ENCODE measurements at places on chromosomes 11 and 22.
A peak's percentile ranks its signal among the peaks of the same experiment; 100 is the strongest.

- DNase-seq: no peak
Measured at GRCh38 chr11:40432358-40432757, 1027.1 kb downstream of the LRRC4C start.

DNA sequence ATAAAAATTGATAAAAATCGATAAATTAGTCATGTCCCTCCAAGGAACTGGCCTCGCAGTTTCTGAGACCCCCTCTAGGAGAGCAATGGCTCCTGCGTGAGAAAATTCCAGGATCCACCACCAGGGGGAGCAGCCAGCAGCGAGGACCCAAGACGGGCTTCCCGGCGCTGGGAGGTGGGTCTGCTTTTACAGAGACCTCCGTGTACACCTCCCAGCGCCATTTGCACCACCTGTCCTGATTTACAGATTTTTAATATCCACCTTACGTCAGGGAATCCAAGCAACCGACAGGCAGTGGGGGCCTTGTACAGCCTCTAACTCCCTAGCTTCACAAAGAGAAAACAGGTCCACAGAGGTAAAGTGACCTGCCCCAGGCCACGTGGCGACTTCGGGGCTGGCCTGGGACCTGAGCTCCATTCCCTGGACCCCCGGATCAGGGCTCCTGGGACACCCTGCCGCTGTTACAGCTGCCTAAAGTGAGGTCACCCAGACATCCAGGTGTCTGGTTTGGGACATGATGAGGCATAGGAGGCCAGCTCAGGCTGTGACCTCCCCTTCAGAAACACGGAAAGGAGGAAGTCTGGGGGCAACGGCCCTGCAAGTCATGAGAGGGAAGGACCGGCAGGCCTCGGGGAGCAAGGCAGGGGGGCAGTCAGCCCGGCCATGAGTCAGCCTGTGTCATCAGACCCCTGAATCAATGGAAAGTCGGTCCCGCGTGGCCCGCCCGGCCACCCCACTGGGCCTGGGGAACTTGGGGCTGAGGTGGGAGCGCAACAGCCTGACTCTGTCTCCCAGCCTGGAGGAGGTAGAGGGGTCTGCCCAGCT is 3.5 kb downstream of the OSM start:
- peak; percentile 80 for DNase-seq

- no peak for DNase-seq
Measured at GRCh38 chr11:73325036-73325981, 17.2 kb downstream of the ARHGEF17 start.

DNA sequence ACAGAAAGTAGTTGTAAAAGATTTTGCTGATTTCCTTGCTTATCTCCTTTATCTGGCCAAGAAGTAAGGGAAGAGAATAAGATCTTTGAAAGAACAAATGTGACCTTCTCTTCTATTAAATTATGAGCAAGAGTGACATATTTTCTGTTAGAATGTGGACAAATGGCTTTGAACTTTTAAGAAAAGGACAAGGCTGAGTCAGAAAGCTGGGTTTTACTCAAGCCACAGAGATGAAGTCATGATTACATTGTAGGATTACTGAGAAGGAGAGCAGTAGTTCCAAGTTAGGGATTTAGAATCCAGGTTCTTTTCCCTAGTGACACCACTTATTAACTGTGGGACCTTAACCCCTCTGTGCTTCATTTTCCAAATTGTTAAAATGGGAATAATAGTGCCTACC is 13.5 kb downstream of the CCDC90B start:
- DNase-seq: no peak

- DNase-seq: no peak
Measured at GRCh38 chr11:66437979-66438503, 607 bp downstream of the MRPL11 start.

DNA sequence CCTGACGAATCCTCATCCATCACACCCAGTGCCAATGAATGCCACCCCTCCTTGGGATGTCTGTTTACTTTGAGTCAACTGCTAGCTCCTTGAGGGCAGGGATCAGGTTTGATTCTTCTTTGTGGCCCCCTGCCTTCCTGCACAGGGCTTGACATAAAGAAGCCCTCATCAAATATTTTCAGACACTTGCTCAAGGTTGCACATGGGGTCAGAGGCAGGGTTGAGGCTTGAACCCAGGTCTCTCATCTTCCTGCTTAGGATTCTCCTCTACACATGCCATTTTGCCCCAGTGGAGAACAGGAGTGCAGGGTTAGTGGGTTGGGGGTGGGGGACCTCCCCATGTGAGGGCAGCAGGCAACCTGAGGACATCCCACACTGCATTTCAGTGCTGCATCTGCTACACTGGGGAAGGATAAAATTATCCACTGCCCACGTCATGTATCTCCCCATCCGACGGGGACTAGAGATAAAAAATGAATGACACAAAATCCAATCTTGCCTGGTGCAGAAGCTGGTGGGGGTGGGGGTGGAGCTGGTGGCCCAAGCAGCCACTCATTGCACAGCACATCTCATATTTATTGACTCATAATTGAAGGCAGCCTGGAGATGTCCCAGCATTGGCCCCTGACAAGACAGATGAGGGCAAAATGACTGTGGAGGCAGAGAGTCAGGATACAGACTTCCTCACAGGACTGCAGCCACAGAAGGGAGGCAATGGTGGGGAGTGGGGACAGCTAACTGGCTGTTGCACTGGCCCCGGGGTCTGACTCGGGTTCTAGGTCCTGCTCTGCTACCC is 41.3 kb downstream of the NEU3 start:
- no peak for DNase-seq

GRCh38 chr22:24822471-24822870 is 16.5 kb downstream of the SGSM1 start:
- DNase-seq: no peak

GRCh38 chr11:66168289-66168688 is 98.2 kb downstream of the PACS1 start:
- DNase-seq: no peak

DNA sequence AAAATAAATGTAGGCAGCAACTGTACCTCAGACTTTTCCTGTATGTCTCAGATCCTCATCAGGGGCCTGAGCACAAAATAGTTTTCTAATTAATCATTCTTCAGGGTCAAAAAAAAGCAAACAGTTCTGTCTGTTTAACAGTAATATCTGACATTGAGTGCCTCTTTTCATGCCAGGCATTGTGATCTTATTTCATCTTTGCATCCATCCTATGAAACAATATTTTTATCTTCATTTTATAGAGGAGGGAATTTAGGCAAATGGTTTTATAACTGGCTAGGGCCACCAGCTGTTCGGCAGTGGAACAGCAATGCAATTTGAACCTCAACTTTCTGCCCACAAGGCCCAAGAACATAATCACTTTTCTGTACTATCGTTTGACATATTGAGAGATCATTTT is 145.6 kb downstream of the WNT7B start:
- DNase-seq: no peak

DNA sequence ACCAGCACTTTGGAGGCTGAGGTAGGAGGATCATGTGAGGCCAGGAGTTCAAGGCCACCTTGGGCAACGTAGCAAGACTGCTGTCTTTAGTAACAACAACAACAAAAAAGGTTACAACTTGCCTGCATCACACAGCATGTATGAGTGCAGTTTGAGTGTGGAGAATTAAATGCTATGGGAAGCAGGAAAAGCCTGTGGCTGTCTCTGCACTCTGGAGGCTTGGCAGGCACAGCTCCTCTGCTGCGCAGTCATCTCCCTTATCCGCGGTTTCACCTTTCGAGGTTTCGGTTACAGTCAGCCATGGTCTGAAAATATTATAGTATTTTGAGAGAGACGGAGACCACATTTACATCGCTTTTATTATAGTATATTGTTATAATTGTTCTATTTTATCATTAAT is 2.9 kb downstream of the MICAL2 start:
- no peak for DNase-seq

DNA sequence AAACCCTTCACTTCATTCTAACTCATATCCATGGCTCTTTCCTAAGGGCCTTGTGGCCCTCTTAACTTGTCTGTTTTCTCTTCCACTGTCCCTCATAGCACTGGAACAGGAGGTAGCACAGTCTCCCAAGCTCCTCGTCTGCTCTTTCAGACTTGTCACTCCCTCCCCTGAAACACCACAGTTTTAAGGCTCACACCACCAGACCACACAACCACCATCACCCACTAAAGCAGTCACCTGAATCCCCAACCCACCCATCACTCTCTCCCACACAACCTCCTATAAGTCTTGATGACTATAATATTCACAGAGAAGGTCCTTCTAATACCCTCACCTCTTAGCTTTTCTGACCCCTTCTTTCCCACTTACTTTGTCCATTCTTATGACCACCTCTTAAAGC is 11.1 kb upstream of the VWCE start:
- DNase-seq: no peak

DNA sequence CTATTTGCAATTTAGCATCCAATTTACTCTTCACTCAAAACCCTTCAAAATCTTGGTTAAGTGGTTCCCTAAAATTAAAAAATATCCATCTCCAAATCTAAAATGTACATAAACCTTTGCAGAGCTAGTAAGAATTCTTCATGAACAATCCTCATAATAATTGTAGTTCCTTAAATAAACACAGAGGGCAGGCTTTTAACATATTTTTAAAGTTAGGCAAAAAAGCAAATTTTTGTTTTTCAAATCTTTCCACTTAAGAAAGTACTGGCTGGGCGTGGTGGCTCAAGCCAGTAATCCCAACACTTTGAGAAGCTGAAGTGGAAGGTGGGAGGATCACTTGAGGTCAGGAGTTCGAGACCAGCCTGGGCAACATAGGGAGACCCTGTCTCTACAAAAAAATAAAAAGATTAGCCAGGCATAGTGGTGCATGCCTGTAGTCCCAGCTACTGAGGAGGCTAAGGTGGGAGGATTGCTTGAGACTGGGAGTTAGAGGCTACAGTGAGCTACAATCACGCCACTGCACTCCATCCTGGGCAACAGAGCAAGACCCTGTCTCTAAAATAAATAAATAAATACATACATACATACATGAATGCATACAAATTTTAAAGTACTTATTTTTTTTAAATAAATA is 25.1 kb upstream of the PLAAT3 start:
- DNase-seq: no peak

DNA sequence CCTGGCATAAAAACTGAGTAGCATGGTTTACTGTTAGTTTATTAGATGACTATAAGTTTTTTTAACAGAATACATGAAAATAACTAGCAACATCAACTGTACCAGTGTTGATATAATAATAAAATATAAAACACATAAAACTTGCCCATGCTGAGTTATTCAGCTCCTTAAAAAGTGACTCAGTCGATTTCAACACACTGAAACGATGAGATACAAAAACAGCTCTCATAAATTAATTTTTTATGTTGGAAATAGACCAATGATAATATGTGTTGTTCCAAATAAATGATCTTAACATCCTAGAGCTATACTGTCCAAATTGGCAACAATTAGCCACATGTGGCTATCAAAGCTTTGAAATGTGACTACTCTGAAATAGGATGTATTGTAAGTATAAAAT is 15.9 kb downstream of the PDGFD start:
- DNase-seq: no peak

DNA sequence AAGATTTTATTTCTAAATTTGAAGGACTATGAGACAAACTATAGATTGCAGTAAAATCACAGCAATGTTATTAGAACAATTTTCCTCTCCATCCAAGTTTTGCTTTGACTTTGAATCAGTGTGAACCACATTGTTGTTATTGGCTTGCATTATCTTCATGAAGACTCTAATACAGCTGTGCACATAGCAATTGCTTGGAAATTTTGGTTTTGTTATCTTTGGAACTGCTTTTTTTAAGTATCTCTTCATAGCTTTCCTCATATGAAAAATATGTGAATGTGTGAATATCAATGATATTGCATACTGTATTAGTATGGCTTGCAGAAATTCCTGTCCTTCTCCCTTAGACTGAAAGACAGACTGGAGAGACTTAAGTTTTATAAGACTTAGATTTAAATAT is 666.6 kb downstream of the LUZP2 start:
- DNase-seq: no peak

DNA sequence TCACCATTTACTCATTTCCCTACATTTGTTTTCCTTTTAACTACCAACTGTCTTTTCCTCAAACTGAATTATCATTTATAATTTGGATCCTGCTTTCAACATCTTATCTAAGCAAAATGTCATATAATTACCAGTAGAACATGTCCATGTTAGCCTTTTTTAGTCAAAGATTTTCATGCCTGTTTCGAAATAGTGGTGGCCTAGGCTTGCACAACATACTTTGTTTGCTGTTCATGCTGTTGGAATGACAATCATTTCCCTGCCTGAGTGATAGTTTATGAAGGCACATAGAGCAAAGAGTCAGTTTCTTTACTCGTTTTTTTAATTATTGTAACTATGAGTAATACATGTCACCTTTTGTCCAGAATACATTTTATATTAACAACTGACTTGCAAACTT is 144.3 kb upstream of the ANO3 start:
- no peak for DNase-seq

DNA sequence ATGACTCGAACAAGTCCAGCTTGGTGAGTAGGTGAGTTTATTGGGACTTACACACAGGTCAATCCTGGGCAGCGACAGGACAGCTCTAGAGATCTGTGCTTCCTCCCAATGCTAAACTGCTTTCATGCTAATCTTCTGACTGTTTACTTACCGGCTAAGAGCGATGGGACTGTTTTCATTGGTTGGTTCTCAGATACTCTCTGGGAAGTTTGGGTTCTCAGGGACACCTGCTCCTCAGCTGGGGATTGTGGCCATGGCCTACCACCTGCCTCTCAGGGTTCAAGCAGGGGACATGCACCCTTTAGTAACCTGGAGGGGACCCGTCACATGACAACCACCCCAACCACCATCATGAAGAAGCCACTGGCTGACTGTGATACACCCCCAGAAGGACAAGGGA is 13.1 kb downstream of the APOL2 start:
- no peak for DNase-seq

GRCh38 chr11:107683807-107684206 is 28.0 kb downstream of the SLN start:
- no peak for DNase-seq

GRCh38 chr11:47183031-47183856 is 3.0 kb downstream of the PACSIN3 start:
- DNase-seq: no peak
